Stimulated activated CD8-positive, alpha-beta memory T cell treated with anti-CD3 and anti-CD28 coated beads, Interleukin-15, amount 100 ng/mL, for 1 hour (primary cell): ENCODE measurements at places on chromosomes 11 and 22.

- DNase-seq, result no peak
These were observed 7.0 kb upstream of the MTMR2 start for GRCh38 chr11:95930948-95931347.

GRCh38 chr11:31022080-31022479 is 347.5 kb downstream of the DCDC1 start:
- no peak for DNase-seq

DNA sequence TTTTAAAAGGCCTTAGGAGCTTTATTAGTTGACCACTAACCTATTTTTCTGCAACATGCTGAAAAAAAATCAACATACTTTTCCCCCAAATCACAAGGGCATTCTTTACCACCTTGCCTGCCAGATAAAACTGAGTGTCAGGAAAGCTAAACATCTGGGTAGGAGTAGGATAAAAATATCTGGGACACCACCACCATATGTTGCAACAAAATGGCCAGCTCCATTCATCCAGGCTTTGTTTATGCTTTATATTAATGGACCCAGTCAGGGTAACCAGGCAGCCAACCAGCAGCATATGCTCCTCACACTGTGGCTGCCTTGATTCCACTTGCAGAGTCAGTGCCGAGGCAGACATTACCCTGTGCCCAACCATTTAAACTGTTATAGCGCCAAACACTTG is 1024.5 kb downstream of the LRRC4C start:
- DNase-seq, result no peak

DNA sequence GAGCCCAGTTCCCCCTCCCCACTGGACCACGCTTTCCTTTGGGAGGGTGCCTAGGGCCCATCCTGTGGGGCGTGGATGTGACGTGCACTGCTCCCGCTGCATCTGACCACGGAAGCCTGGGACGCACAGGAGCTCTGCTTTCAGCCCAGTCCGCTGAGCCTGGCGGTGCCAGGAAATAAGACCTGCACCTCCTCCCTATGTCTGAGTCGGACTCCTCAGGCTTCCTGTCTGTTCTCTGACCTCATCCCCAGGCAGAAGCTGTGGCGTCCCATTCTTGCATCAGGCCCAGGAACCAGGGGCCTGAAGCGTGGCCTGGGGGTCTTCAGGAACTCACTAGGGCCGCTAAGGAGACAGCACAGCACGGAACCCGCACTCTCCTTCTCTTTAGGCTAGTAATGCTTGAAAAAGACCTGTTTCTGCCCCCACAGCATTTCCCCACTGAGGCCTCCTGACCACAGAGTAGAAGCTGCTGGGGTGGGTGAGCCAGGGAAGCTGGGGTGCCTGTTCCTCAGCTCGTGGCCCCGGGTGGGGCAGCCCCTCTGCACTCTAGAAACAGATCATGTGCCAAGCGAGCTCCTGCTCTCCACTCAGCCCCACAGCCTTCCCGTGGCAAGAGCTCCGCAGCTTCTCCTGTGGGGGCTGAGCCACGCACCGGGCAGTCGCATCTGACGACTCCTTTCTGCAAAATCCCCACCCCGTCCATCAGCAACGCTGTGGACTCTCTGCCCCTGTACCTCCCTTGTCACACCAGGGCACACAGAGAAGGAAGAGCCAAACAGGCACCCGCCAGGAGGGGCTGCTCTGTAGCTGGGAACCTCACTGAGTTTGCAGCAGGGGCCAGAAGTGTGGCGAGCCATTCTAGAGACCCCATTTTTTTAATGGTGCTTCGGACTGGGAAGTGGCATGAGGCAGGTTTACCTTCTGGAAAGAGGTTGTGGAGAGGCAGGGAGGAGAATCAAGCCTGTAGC is 22.6 kb downstream of the MOV10L1 start:
- DNase-seq, result no peak

- no peak for DNase-seq
These were observed 98.4 kb upstream of the OR9G4 start for GRCh38 chr11:56846631-56847576.
